Stimulated activated CD4-positive, alpha-beta T cell treated with anti-CD3 and anti-CD28 coated beads, Interleukin-1b, Interleukin-23, amount 100 ng/mL, for 24 hours (primary cell): ENCODE measurements at places on chromosomes 1 and 21.

DNA sequence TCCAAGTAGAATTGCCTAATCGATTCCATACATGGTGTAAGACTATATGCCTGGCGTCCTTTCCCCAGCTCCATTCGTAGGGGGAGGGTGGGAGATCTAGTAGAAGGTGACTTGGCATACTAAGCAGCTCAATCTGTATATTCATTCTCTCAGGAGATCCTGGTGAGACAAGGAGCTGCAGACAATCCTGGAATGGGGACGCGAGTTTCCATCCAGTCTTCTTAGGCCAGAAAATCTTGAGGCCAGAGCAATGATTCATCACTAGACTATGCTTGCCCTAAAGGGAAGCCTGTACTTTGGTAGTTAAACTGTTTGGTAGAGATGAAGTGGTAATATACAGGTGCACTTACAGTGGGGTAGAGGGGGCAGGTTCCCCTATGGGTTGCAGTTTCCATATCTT is 468.7 kb downstream of the ADGRL2 start:
- no peak for DNase-seq

DNA sequence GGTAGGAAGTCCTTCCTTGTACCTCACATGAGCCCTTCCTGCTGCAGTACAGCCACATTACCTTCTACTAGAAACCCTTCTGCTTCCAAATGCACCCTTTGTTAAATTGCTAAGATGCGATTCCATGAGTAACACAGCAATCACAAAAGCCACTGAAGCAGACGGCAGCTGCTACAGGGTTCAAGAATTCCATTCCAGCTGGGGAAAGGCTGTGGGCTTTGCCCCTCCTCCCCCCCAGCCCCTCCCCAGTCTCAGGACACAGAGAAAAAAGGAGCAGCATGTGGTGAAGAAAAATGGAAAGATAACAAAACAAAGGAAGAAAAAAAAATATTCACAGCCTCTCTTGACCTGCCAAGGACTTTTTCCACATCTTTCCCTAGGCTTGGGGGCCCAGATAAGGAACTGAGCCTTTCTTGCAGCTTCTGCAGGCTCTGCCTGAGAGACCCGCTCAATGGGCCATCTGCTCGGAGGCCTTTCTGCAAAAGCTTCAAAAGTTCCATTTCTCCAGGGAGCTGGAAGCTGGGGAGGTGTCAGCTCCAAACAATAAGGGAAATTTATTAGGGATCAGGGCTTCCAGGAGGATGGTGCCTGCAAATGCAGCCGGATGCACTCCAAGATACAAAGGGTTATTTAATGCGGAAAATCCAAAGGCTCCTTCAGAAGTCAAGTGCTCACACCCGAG is 72.1 kb downstream of the SYT2 start:
- DNase-seq, result no peak

DNA sequence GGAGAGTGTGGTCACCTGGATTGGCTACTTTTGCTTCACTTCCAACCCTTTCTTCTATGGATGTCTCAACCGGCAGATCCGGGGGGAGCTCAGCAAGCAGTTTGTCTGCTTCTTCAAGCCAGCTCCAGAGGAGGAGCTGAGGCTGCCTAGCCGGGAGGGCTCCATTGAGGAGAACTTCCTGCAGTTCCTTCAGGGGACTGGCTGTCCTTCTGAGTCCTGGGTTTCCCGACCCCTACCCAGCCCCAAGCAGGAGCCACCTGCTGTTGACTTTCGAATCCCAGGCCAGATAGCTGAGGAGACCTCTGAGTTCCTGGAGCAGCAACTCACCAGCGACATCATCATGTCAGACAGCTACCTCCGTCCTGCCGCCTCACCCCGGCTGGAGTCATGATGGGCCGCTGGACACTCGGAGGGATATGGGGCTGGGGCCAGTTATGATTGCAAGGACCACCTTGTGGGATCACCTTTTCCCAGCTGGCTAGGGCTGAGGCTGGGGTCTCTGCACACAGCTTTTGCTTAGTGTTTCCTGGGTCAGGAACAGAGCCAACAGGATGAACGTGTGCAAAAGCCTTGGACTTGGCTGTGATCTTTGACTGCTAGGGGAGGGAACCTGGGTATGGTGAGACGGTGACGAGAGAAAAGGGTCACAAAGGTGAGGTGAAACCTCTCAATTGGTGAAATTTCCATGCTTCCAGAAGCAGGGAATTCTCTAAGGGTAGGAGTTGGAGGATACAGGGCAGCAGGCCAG is 4.3 kb upstream of the GNAI3 start:
- DNase-seq, result no peak

GRCh38 chr1:225156254-225156653 is 226.8 kb downstream of the DNAH14 start:
- no peak for DNase-seq

DNA sequence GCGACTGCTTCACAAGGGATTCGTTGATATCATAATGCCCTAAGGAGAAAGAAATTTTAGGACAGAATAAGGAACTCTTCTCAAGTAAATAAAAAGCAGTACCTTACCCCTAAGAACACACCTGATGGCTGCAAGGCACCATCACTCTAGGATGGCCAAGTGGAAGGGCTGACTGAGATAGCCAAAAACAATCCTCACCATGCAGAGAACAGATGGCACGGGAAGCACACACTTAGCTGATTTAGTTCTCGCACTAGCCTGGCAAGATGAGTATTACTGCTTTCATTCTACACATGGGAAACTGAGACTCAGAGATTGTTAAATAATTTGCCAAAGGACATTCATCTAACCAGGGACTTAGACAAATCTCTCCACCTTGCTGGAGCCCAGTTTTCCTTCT is 43.8 kb downstream of the STPG1 start:
- DNase-seq, result no peak

- no peak for DNase-seq
These were observed 81.4 kb downstream of the VAV3 start for GRCh38 chr1:107883562-107883961.

GRCh38 chr1:228346731-228347130 is 59.9 kb downstream of the TRIM11 start:
- no peak for DNase-seq

- DNase-seq, result no peak
These were observed 68.9 kb downstream of the NMNAT2 start for GRCh38 chr1:183349201-183349711.

DNA sequence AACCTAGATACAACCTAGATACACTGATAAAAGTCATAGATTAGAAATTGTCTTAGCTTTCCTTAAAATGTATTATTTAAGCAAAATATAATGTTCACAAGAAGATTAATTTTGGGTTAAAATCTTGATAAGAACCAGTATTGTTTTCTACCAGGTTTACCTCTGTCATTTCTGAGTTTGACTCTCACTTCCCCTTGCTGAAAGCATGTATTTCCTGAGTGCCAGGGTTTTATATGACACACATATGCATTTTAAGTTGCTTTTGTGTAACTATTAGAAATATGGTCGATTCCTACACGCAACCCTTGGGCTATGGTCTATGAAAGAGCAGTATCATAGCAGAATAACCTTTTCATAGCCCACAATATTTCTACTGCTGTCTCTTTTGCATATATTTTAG is 351.7 kb downstream of the ZP4 start:
- no peak for DNase-seq

- no peak for DNase-seq
These were observed 5.9 kb upstream of the SPRR4 start for GRCh38 chr1:152964536-152964935.

DNA sequence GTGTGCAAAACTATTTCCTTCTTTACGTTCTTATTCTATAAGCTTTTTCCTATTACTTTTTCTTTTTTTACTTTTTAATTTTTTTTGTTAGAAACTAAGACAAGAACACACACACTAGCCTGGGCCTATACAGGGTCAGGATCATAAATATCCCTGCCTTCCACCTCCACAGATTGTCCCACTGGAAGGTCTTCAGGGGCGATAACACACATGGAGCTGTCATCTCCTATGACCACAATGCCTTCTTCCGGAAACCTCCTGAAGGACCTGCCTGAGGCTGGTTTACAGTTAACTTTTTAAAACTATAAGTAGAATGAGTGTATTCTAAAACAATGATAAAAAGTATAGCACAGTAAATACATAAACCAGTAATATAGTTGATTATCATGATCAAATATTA is 10.3 kb upstream of the FAM89A start:
- no peak for DNase-seq

GRCh38 chr1:67118191-67118590 is 16.6 kb downstream of the C1orf141 start:
- no peak for DNase-seq

DNA sequence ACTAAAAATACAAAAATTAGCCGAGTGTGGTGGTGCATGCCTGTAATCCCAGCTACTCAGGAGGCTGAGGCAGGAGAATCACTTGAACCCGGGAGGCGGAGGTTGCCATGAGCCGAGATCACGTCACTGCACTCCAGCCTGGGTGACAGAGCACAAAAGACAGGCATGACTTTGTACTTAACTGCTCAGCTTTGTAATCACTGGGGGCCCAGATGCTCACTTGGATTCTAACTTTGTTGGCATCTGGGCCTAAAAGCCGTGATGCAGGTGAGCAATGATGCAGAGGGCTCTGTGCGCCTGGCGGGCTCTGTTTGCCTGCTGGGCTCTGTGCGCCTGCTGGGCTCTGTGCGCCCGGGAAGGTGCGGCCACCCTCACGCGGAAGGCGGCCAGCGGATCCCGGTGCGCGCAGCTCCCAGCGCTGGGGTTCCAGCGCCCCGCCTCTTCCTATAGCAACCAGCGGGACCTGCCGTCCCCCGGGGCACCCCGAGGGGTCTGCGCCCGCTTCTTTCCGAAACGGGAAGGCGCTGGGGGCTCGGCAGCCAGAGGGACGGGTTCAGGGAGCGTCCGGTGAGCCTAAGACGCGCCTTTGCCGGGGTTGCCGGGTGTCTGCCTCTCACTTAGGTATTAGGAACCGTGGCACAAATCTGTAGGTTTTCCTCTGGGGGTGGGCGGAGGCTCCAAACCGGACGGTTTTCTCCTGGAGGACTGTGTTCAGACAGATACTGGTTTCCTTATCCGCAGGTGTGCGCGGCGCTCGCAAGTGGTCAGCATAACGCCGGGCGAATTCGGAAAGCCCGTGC is 31.7 kb downstream of the PRMT2 start:
- DNase-seq, result no peak
